ENCODE measurements at places on chromosomes 11 and 22.

DNA sequence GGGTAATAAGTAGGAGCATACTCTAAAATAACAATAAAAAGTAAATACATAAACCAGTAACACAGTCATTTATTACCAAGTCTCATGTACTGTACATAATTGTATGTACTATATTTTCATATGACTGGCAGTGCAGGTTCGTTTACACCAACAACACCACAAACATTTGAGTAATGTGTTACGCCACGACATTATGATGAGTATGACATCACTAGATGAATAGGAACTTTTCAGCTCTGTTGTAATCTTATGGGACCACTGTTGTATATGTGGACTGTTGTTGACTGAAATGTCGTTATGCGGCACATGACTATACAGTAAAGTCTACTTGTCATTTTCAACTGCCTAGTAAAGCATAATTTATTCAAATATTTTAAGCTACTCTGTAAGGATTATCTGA, 18.6 kb downstream of the KIF18A start:
- DNase-seq = no peak

GRCh38 chr11:75631086-75631730, 37.6 kb downstream of the MAP6 start:
- DNase-seq = no peak

- no peak for DNase-seq
Observed at GRCh38 chr11:92141159-92141558, 83.5 kb upstream of the FAT3 start.

GRCh38 chr11:93208663-93209270, 11.0 kb upstream of the SLC36A4 start:
- DNase-seq = no peak

- DNase-seq = no peak
Observed at GRCh38 chr11:46304605-46305179, 27.2 kb downstream of the CREB3L1 start.

DNA sequence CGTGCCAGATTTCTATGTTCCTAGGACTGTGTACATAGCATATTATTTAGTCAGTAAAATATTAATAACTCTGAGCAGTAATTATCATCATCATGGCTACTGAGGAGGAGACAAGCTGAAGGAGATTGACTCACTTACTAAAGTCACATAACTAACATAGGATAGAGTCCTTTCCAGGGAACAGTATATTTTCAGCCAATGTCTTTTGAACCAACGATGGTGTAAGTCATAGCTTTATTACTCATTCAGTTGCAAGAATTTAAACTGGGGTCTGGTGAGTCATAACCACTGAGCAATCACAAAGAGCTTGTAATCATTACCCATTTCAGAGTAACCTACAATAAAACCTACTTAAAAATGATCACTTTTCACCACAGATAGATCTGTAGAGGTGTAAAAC, 1564.8 kb upstream of the TENM4 start:
- DNase-seq = peak; percentile 24

DNA sequence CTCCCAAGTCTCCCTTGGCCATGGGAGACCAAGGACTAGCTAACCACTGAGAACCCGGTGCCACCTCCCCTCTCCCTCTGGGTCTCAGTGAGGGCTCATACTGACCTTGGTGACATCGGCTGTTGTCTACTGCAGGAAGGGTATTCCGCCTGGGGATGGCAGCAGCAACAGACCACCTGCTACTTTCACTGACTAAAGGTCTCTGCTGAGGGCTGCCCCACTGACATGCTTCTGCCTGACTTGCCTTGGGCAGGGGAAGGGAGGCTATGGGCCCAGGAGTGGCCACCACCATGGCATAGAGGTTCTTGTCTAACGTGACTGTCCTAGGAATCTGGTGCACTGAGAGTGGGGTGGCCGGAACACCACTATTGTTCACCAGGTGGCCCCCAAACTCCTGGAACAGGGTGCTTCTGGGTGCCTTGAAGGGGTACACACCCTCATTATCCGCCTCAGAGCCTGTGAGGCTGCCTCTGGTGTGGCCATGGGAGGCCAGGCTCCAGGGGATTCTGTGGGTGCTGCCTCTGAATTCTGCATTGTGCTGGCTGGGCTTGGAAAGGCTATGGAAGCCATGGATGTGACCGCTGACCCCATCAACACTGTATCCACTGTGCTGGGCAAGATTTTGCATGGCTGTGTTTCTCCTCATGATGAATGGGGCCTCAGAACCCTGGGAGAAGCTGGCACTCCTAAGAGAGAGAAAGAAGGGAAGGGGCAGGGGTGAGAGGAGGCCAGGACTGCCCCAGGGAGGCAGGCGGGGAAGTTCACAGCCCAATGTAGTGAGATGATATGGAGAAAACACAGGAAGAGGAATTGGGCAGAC, 38.3 kb downstream of the GAB4 start:
- no peak for DNase-seq

- DNase-seq = no peak
Observed at GRCh38 chr11:129881570-129882170, 13.7 kb downstream of the NFRKB start.

DNA sequence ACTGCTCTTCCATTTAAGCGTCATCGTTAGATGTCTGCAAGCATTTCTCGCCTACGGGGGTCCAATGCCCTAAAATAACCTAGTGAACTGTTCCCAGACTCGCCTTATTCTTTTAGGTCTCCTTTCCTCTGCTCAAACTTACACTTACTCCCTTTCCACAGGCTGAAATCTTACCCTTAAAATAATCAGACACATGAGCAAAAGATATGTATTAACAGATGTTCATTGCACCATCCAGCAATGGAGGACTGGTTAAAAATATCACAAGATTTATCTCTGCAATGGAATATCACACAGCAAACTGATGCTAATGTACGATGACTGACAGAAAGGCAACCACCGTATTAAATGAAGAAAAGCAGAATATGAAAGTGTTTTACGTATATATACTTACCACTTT, 1.6 kb upstream of the CSTF3 start:
- DNase-seq = no peak

GRCh38 chr11:92199991-92200390, 24.6 kb upstream of the FAT3 start:
- DNase-seq = no peak

GRCh38 chr11:64916040-64916774, 802 bp downstream of the ATG2A start:
- no peak for DNase-seq

DNA sequence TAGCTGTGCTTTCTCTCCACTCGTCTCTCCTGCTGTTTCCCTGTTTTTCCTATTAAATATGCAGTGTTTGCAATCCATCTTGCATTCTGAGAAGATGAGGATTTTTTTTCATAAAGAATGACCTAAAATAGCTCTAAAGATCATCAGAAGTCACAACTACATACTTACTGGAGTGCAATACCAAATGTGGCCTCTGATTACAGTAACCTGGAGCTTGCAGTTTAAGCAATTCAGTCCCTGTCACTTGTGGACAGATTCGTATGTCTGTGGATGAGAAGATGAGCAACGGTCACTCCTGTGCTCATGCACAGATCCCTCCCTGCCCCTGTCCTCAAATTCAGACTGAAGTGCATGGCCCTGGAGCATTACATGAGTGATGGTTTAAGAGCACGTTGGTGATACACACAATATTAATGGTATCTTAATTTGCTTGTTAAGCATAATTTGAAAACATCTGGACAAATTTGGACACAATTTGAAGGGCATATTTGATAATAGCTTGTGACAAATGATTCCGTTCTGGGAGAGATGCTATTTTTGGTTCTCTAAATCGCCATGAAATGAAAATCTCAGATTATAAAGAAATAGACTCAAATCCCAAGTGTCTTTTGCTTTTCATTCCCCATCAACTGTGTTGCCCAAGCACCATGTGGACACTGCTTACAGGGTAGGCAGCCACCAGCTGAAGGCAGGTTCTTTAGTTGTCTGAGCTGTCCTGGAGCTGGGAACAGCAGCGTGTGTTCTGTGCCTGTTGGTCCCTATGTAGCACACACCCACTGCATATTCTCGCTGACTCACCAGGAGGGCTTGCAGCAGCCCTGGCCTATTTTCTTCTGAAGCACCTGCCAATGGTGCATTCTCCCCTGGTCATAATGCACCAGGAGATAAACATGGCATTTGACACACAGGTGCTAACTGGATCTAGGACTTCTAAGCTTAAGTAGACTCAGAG, 32.6 kb upstream of the PRAME start:
- DNase-seq = no peak

GRCh38 chr22:44603767-44604166, 98.2 kb upstream of the PRR5 start:
- DNase-seq = no peak

DNA sequence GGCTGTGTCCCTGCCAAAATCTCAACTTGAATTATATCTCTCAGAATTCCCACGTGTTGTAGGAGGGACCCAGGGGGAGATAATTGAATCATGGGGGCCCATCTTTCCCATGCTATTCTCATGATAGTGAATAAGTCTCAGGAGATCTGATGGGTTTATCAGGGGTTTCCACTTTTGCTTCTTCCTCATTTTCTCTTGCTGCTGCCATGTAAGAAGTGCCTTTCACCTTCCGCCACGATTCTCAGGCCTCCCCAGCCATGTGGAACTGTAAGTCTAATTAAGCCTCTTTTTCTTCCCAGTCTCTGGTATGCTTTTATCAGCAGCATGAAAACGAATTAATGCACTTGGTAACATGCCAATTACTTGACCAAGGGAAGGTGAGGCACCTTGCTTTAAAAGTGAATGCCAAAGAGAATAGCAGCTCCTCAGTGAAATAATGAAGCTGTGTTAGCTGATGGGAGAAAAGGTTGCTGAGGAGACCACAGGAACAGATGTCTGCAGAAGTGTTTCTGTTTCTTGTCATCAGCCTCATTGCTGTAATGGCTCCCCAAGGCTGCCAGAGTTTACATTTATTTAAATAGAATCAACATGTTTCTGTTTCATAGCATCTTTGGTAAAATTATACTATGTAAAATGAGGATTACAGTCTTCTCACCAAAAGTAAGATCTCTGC, 89.0 kb upstream of the CD44 start:
- no peak for DNase-seq

DNA sequence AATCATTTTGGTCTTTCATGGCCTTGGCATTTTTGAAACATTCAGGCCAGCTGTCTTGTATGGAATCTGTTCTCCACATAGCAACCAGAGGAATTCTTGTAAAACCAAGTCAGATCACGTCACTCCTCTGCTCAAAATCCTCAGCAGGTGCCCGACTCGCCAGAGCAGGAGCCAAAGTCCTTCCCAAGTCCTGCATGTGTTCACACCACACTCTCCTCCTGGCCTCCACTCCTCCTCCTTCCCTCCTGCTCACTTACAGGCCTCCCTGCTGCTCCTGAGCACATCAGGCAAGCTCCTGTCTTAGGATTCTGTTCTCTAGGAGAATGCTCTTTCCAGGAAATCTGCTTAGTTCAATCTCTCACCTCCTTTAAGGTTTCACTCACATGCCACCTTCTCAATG, 6.9 kb upstream of the PSMC3 start:
- DNase-seq = no peak

DNA sequence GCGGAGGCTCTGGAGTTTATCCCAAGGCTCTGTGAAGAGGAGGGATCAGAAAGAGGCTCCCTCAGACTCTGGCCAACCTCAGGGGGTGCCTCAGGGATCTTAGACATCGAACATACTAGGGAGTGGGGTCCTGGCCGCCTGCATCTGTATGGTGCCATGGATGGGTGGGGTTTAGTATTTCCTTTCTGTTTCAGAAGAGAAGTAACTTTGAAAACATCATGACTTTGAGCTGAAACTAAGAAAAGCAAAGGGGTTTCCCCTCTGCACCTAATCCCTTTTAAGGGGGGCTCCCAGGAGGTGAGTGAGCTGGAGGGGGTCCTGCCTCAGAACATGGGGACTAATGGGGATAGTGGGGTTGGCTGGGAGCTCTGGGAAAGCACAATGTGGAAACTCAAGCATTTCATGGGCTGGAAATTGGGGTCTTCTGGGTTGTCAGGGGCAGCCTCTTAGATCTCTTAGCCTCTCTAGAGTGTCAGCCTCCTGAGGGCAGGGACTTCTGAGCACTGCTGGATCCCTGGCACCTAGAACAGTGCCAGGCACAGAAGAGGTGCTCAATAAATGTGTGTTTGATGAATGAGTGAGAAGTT, 11.8 kb upstream of the SSTR3 start:
- DNase-seq = no peak

DNA sequence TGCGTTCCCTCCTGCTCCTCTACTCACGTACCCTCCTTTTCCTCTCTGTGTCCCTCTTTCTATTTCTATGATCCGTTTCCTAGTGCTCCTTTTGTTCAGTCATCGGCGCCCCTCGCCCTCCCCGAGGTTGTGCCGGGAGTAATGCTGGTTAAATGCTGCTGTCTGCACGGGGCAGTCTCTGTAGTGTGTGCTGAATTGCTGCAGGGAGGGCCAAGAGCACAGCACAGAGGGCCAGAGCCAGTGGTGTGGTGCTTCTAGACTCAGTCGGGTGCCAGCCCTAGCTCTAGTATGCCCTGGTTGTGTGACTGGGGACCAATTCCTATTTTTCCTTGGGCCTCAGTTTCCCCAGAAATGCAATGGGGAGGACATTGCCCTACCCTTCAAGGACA, 98.3 kb downstream of the PKNOX2 start:
- no peak for DNase-seq

GRCh38 chr11:62124186-62125113, 639 bp downstream of the INCENP start:
- no peak for DNase-seq

DNA sequence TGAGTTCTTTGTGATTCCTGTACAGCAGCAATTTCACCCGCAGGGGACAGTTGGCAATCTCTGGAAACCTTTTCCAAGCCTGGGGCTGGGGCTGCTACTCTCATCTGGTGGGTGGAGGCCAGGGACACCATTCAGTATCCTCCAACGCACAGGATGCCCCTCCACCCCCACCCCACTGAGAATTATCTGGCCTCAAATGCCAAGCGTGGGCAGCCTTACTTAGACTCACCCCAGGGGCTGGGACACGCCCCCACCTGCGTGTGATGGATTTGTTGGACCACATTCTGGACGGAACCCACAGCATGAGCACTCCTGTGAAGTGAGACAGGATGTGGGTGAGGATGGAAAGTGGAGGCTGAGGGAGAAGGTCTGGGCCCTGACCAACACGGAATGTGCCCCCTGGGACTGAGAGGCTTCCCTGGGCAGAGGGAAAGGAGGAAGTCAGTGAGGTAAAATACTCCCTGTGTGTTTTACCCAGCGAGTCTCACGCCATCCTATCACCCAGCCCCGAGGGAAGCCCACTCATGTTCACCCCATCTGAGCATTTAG, 13.7 kb downstream of the RASD2 start:
- DNase-seq = no peak

- no peak for DNase-seq
Observed at GRCh38 chr22:36589856-36590255, 60.9 kb upstream of the EIF3D start.

GRCh38 chr22:25942856-25943411, 200.9 kb downstream of the MYO18B start:
- peak; percentile 0 for DNase-seq

GRCh38 chr11:123478352-123478987, 48.4 kb downstream of the GRAMD1B start:
- DNase-seq = peak; percentile 53

GRCh38 chr11:61524963-61525587, 16.5 kb downstream of the LRRC10B start:
- no peak for DNase-seq

- DNase-seq = no peak
Observed at GRCh38 chr11:92838759-92839310, 130.6 kb upstream of the MTNR1B start.
